ENCODE measurements at places on chromosomes 3 and 15. TPM values are rescaled to one million over a fixed set of nuclear protein-coding genes. Genes with fewer than 3 reads are reported as not detected.

GRCh38 chr3:190696777-190697501, 165.6 kb downstream of the GMNC start:
- peak; percentile 71 for DNase-seq

Gene LDHAL6B
- not detected for total RNA-seq

DNA sequence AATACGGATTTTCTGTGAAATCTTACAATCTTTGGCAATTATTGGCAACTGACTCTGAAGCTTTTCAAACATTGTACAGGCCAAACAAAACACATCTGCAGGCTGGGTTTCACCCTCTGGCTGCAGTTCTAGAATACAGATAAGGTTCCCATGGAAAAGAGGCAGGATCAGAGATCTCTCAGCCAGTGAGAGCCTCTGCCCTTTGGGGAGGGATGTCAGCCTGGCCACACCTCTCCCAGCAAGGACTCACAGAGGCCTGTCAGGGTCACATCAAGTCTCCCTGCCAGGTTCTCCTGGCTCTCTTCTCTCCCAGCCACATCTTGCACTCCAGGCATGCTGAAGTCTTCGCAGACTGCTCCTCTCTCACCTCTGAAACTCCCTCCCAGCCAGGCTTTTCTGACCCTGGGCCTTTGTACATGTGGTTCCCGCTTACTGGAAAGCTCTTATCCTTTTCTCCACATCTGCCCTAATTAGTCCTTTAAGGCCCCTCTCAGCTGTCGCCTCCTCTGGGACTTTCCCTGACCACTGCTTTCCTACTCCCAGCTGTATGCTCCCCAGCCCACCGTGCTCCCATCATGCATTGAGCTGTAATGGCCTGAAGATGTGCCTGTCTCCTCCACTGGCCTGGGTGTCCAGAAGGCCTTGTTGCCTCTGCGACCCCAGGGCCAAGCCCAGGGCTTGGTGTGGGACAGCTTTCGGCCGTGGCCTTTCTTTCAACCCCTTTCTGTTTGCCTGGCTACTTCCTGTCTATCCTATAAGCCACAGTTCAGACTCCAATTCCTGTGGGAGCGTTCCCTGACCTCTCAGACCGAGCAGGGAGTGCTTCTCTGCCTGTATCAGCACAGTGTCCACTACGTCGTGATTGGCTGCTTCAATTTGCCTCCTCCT, 4.3 kb downstream of the RBP1 start:
- DNase-seq, result peak; percentile 53

- no peak for DNase-seq
Observed at GRCh38 chr15:97966924-97967620, 6.6 kb downstream of the ARRDC4 start.

Gene ETV5
- total RNA-seq, result 59.9 TPM

DNA sequence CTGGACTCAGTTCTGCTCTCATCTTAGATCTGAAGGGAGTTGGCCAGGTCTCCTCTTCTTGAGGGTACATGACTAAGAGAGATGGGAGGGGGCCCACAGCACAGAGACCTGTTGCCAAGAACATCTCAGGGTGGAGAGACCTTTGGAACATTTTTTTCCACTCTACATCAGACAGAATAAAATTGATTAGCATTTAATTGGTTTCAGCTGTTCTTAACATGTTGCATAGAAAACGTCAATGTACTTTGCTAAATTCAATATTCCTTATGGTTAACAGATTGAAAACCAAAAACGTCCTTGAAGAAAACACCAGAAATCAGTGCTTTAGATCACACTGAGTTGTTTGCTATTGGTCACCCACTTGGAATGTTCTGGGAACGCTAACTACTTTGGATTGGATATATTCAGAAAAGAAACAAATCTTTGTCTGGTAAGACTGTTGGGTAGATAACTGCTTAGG, 36.4 kb upstream of the FSTL1 start:
- DNase-seq, result no peak

DNA sequence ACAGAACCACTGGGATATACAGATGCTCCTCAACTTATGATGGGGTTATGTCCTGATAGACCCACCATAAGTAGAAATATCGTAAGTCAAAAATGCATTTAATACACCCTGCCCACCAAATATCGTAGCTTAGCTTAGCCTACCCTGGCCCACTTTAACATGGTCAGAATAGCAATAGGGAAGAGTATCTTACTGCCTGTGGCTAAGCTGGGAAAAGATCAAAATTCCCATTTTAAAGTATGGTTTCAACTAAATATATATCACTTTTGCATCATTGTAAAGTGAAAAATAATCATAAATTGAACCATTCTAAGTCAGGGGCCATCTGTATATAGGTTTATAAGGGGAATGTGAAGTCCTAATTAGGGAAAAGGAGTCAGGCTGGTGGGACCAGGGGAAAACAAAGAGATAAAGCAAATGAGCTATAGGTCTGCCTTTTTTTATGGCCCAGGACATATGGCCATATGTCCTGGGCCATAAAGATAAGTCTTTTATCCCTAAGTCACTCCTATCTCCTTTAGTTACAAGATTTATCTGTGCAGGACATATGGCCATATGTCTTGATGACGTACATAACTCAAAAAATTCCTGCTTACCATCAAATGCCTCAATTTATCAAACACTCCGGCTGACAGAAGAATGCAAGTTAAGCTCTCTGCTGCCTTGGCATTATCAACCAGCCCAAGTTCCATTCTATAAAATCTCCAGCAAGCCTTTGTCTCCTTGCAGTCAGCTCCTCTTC, 11.2 kb downstream of the RTP3 start:
- DNase-seq, result no peak

GRCh38 chr3:50286322-50287227, 5.7 kb downstream of the IFRD2 start:
- DNase-seq, result no peak

DNA sequence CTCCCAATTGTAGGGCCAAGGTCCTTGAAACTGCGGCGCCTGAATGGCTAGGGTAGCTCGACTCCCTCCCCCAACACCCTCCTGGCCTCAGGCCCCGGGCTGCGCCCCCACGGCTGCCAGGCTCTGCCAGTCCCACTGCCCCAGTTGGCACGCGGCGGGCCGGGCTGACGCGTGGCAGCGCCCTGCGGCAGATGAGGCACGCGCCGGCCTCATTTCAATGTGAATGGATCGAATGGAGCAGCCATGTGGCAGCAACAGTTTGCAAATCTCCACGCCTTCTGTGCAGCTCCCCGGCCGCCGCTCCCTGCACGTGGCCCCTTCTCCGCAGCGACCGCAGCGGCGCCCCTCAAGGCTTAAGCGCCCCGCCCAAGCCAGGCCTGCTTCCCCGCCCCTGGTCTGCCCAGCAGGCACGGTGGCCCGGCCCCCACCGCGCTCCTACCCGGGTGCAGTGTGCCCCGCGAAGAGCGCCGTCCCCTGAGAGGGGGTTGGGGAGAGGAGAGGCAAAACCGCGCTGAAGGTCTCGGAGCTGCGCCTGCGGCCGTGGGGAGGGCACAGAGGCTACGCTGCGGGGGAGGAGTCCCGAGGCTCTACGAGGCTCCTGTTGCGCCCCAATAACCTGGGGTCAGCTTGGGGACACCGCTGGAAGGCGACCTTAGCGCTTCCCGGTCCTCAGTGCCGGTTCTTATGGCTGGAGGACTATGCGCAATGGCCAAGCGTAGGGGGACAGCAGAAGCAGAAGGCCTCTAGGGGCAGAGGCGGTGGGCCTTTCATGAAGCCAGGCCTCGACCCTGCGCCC, 3.1 kb upstream of the DLL4 start:
- peak; percentile 66 for DNase-seq

Gene PLOD2
- total RNA-seq, result 71.0 TPM

Gene MED12L
- total RNA-seq, result 0.26 TPM

Gene GHRL
- not detected for total RNA-seq

- no peak for DNase-seq
Observed at GRCh38 chr3:155639462-155640055, 105.3 kb downstream of the PLCH1 start.

Gene LRRC3B
- total RNA-seq, result not detected

GRCh38 chr3:81645248-81645647, 116.2 kb downstream of the GBE1 start:
- no peak for DNase-seq

GRCh38 chr3:140432229-140432669, 245.6 kb upstream of the TRIM42 start:
- peak; percentile 69 for DNase-seq

DNA sequence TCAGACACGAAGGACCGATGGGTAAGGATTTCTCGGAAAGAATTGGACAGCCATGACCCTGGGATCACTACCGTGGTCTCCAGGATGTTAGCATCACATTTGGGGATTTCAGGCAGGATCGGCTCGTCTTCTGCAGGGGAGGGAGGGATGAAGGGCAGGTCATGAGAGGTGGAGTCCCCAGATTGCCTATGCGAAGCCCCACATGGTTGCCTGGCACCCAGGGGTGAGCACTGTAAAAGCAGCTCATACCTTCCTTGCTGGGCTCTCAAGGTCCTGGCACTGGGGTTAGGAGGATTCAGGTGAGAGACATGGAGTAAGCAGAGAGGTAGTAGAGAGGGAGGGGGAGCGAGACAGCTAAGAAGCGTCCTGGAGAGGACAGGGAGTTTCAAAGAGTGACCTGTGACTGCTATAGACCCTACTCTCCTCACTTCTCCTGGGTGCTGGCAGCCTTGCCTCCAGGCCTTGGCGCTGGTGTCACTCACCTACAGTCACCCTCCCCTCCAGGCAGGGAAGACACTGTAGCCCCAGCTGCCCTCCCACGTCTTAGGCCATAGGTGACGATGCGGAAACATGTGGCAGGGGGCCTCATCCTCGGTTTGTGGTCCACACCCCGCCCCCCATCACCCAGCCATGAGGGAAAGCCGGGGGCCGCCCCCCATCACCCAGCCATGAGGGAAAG, 15.0 kb upstream of the EHD4 start:
- DNase-seq, result no peak

GRCh38 chr3:46693038-46693891, at the start of gene ALS2CL:
ALS2CL (minus strand) TSS chr3:46693679; CDS start chr3:46689440, 4,239 bp downstream.
- DNase-seq, result peak; percentile 57

DNA sequence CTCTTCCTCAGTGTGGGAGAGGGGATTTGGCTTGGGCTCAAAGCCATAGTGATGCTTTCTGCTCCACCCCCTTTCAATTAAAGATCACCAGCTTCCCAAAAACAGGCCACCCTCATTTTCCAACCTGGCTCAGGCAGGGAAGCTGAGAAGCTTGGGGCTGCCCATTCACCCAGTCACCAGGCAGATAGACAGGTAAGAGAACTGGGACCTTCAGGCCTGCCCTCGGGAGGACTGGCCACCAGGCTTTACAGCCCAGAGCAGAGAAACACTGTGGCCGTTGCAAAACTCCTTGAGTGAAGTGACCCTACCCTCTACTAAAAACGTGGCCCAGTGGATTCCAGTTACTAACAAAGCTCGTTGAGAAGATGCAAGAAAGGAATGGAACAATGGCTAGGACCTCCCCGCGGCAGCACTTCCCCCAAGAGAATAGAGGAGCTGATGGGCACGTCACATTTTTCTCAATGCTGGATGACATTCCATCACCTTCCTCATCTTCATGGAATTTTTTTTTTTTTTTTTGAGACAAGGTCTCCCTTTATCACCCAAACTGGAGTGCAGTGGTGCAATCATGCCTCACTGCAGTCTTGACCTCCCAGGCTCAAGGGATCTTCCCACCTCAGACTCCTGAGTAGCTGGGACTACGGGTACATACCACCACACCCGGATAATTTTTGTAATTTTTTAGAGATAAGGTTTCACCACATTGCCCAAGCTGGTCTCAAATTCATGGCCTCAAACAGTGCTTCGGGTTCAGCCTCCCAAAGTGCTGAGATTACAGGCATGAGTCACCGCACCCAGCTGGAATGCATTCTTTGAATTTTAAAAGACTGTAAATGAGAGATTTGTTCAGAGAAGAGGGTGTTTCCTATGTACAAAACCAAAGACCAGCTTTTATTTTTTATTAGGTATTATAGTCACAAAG, 37.9 kb downstream of the LIPC start:
- peak; percentile 97 for DNase-seq

- peak; percentile 50 for DNase-seq
Observed at GRCh38 chr15:96565266-96565665, 234.8 kb downstream of the NR2F2 start.

Gene ENTPD3
- total RNA-seq, result not detected

Measured in myocyte (in vitro differentiated cells).